ENCODE measurements at places on chromosomes 6 and 20. TPM values are rescaled to one million over a fixed set of nuclear protein-coding genes. Genes with fewer than 3 reads are reported as not detected.

DNA sequence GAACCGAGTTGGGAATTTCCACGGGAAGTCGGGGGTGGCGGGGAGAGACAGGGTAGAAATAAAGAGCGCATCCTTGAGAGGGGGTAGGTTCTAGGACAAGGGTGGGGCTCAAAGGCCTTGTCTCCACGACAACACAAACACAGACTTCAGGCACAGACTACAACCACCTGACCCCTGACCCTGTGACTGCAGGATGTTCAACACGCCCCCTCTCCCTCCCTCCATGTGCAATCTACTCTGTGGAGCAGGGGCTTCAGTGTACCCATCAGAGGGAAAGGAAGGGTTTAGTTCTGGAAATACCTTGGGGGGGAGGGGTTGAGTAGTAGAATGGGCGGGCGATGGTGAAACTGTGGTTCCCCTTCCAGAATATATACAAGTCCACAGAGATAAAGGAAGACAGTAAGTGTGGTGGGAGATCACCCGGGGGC, 651 bp upstream of the TAPBP start:
- H3K27ac ChIP-seq = peak overlapping the region; percentile 99
- DNase-seq = no peak
- peak overlapping the region; percentile 96 for H3K4me3 ChIP-seq
- H3K36me3 ChIP-seq = peaks cover 13% of the 10 kb centered on the region
- H3K27me3 ChIP-seq = no peaks in the 10 kb centered on the region

DNA sequence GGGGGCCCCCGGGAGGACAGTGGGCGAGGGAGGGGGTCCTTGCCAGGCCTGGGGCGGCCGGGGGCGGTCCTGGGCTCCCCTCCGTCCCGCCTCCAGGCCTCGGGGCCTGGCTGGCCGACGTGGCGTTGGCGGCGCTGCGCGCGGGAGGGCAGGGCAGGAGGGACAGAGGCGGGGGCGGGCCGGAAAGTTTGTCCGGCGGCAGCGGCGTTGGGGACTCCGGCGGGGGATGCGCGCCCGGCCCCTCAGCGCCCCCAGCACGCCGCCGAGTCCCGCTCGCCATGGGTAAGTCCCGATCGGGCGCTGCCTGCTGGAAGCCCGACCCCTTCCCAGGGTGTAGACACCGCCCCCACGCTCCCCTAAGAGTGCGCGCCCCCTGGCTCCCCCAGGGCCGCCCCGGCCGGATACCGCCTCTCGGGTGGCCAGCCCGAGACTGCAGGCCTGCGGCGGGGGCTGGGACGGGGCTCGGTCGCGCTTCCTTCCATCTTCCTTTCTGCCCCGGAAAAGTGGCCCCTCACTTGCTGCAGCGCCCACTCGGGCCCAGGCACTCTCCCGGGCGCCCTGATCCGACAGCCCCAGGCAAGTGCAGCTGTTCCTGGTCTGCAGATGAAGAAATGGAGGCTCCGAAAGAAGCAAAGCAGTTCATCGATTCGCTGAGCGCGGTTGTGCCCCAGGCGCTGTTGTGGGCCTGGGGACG, at the start of gene SLC2A10:
Gene SLC2A10 (plus strand): TSS at position 191 of the 694 bp plus-strand sequence. CDS start 88 bp downstream, at position 279.
- H3K4me3 ChIP-seq = peak within 1 kb of the TSS; percentile 89
- DNase-seq = peak; percentile 87
- peak within 1 kb of the TSS; percentile 86 for H3K27ac ChIP-seq
- H3K36me3 ChIP-seq = peaks cover 5% of the 10 kb centered on the region

- no peak overlapping the region for H3K27ac ChIP-seq
- H3K4me1 ChIP-seq = peaks cover 10% of the 10 kb centered on the region
- peaks cover 6% of the 10 kb centered on the region for H3K36me3 ChIP-seq
- H3K27me3 ChIP-seq = peaks cover 3% of the 10 kb centered on the region
These were observed 248.7 kb upstream of the ECI2 start for GRCh38 chr6:4383910-4384638.

DNA sequence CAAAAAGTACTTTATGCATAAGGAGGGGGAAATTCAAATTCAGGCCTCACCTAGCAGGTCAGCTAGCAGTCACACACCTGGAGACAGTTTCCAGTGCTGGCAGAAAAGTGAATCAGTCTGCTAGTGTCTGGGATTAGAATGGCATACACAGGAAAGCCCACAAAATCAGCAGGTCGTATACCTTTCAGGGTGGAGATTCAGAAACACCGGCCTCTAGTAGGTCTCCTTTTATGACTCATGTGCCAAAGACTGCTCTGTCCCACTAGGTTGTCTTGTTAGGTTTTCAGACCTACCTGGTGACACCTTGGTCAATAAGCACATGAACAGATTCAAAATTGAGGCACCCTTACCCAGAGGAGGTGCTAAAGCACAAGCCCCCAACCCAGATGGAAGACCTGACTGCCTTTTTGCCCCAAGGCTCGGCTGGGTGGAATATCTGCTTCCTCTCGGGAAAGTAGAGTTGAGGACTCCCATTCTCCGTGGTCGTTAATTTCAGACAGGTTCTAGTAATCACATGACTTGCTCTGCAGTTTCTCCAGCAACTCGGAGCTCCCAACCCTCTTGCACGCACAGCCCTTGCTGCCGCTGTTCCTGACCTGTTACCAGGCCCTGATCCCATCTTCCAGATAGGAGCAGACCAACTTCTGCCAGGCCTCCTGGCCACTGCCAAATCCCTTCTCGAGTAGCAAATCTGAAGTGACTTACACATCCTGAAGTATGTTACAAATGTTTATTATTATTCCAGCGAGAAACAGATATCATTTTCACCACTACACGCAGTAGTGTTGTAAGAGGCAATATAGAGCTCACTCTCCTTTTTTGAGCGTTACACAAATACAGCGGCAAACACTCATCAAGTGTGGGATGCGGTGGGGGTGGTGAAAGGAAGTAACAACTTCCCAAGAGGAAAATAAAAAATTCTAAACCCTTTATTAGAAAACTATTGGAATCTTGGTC, 46.6 kb downstream of the AGPAT4 start:
- no peak for DNase-seq
- H3K27me3 ChIP-seq = no peaks in the 10 kb centered on the region
- H3K4me3 ChIP-seq = no peak overlapping the region
- H3K4me1 ChIP-seq = peaks cover 24% of the 10 kb centered on the region
- H3K27ac ChIP-seq = no peak overlapping the region
- H3K36me3 ChIP-seq = peaks cover 2% of the 10 kb centered on the region

DNA sequence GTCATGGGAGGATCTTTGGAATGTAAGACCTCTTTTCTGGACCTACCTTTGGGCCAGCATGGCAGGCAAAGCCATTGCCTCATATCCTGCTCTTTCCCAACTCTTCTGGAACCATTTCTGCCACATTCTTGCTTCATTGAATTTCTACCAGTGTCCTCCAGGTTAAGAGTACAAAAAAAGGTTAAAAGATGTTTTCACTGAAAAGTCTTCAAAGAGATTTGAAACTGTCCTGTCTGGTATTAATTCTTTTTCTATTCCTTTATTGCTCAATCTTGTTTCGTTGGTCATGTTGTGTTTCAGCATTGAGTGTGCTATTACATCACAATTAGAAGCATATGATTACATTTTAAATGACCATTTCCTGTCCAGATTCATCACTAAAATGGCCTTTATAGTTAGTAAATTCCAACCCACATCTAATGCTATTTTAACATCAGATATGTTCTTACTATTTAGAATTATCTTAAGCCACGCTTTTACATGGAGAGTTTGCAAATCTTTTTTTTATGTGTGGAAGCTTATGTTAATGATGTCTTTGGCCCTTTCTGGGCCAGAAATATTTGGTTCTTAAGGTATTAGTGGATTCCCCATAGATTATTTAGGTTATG, 450.9 kb downstream of the GJA1 start:
- DNase-seq = no peak
- H3K4me1 ChIP-seq = peaks cover 51% of the 10 kb centered on the region
- H3K27me3 ChIP-seq = no peaks in the 10 kb centered on the region

DAAM2 gene
- total RNA-seq = 87.2 TPM

Measured in osteocyte (in vitro differentiated cells).